Mucosa of descending colon (tissue), 3 donors: ENCODE measurements at places on chromosomes 5 and 9.

DNA sequence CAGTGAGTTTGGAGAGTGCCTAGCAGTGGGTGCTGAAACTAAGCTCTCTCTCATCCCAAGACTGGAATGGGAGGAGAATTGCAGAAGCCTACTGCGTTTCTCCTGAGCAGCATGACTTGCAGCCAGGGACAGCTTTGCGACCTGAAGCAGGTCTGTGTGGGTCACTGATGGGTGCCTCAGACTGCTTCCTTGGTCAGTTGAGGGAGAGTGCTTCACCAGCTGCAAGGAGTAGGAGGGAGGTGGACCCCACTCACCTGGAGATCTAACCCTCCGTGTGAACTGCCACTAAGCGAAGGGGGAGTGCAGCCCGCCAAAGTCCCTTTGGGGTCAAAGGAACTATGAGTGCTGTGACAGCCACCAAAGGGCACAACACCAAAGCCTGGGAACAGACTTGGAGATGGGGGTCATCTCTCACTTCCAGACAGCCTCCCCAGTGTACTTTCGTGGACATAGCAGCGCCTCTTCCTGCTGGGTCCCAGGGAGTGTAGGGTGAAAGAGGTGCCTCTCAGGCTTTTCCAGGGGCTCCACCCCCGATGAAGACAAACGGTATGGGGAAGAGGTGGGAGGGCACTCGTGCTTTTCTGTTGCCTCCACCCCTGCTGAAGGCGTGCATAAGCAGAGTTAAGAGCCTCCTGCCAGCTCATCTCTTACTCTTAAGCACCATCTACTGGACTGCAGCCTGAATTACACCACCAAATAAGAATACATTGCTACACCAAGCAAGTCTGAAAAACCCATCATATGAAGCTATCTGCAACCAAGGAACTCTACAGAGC lies 34.3 kb upstream of the MACIR start:
- DNase-seq, result peak; percentile 24

DNA sequence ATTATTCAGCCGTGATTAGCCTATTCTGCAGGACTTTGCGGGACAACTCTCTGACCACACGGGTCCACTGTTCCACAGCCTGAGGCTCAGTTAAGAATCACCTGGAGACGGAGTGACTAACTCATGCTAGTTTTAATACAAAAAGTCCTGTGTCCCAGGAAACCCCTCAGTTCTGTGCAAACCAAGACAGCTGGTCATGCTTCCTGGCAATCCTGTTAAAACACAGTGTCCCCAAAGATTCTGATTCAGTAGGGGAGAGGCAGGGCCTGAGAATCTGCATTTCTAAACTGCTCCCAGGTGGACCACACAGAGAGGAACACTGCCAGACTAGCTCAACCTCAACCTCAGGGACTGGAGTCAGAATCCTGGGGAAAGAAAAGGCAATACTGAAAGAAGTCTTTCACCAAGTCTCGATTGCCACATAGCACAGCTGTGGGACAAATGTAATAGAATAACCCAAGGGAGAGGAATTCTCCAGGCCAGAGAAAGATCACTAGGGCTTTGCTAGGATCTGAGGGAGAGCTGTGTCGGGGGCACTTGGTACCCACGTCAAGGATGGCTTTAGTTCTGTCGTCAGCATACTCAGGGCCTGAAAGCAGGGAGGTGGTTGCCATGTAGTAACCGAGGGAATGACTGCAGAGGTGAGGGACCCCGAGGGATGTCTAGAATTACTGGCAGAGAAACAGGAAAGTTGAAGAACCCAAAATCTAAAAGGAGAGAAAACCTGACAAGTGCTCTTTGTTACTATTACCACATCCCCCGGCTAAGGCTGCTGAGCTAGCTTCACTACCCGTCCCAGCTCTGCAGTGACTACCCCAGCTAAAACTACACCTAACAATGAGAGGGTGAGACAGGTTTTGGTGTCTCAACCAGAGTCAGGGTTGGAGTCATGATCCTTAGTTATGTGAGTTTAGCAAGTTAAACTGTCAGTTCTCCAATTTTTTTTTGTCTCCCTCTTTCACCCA lies 8.6 kb downstream of the SUSD1 start:
- no peak for DNase-seq

- no peak for DNase-seq
Measured at GRCh38 chr9:2655411-2655901, 33.9 kb downstream of the VLDLR start.

- no peak for DNase-seq
Measured at GRCh38 chr5:16582081-16582480, 34.7 kb downstream of the RETREG1 start.

GRCh38 chr9:18297056-18297841 lies 176.7 kb upstream of the ADAMTSL1 start:
- DNase-seq, result no peak

DNA sequence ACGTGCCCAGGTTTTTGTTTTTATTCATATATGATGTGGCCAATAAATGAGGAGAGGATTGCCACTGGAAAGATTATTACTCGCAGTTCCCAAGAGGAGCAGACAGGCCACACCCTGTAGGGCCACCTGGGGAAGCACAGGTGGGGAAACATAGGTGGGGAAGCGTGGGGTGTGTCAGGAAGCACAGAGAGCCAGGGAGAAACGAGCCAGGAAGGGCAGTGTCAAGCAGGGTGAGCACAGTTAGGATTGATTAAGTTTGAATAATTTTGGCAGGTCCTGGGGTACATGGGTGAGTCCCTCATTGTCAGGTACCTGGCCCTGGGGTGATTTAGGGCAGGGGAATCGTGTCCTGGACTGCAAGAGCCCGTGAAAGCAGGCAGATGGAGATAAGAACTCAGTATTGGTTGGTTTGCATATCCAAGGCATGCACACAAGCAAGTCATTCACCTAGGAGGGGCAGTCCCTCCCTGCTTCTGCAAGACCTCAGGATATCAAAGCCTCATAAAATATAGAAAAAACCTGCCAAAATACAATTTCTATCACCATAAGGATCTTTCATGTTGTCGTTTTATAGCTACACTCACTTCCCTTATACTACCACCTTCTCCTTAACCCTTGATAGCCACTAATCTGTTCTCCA lies 22.4 kb downstream of the MVB12B start:
- DNase-seq, result peak; percentile 81

GRCh38 chr9:131678499-131679111 lies 61.3 kb downstream of the RAPGEF1 start:
- DNase-seq, result peak; percentile 64

- DNase-seq, result no peak
Measured at GRCh38 chr5:180463216-180463900, 30.8 kb upstream of the CNOT6 start.

- DNase-seq, result no peak
Measured at GRCh38 chr9:119788921-119789320, 419.7 kb upstream of the BRINP1 start.

DNA sequence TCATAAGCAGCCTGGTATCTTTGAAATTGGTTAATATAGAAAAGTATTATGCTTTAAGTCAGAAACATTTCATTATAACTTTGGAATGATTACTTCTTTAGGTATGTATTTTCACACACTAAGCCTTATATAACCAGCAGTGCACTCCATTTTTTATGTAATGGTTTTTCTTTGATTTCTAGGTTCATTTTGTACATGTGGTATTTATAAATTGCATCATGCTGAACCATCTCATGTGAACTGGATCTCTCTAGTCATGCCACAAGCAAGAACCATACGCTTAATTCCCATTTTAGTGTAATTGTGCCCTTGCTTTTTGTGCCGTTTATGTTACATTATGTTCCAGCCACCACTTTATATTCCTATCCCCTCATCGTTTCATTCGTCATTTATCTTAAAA lies 38.6 kb upstream of the SRP19 start:
- no peak for DNase-seq
